ENCODE measurements at places on chromosomes 6 and 20.

DNA sequence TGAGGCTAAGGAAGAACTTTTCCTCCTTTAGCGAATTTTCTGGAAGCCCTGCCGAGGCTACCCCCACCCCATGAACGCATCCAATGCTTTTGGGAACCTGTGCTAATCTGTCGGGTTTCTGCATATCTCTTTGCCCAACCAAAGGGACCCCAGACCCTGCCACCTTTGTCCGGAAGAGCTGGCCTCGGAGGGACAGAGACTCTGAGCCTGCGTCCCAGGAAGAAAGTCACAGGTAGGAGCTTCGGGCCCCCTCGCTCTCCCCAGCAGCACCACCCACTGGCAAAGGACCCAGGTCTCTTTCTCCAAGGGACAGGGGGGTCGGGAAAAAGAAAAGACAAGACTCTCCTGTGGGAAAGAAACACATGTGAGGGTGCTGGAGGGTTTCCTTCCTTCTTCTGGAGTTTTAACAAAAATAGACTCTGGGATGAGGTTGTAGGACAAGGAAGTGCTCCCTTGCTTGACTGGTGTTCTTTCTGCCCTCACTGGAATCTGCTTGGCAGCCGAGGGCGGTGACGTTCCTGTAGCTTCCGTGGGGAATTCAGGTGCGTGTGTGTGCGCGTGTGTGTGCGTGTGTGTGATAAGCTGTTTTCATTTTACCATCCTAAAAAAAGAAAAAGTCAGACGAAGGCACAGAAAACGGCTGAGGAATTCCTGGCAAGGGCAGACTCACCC lies 16.3 kb upstream of the FOXC1 start:
- H3K4me3 ChIP-seq, result no peak overlapping the region
- H3K4me1 ChIP-seq, result no peaks in the 10 kb centered on the region
- no peaks in the 10 kb centered on the region for H3K36me3 ChIP-seq
- no peak overlapping the region for H3K27ac ChIP-seq

DNA sequence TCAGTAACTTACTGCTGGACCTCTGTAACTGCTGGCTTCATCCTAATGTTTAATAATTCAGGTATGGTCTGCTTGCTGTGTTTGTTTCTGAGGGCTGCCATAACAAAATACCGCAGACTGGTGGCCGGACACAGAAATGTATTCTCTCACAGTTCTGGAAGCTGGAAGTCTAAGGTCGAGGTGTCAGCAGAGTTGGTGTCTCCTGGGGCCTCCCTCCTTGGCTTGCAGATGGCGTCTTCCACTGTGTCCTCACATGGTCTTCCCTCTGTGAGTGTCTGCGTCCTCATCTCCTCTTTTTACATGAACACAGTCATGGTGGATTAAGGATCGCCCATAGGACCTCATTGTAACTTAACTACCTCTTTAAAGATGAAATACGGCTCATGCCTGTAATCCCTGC lies 389.7 kb upstream of the JARID2 start:
- H3K4me3 ChIP-seq, result no peak overlapping the region
- DNase-seq, result no peak
- no peaks in the 10 kb centered on the region for H3K36me3 ChIP-seq

DNA sequence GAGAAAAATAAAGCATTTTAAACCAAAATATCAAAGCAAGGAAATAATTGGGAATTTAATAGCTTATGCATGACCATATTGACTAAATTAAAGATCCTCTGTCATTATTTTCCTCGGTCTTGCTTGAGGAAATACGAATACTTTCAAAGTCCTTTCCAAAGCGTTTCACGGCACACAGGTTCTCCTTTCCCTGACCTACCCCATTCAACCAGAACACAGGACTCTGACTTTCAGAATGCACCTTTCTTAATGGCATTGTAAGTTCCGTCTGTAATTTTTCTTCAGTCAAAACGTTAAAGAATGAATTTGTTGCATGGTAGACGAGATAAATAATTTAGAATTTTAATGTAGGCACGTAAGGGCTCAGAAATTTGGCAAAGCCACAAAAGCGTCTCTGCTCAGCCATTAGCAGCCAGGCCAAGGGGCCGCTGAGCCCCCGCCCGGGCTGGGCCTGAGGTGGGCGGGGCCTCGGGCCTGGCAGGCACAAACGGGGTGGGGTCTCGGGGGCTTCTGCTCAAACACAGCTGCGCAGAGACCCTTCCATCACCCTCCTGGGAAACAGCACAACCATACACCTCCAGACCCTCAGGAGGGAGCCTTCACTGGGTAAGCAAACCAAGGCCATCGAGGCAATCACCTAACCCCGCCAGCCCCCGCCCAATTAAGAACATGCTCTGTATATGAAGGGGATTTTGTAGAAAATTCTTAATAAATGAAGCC lies 3.4 kb downstream of the NEDD9 start:
- DNase-seq, result no peak
- H3K4me3 ChIP-seq, result peak overlapping the region; percentile 59
- no peaks in the 10 kb centered on the region for H3K36me3 ChIP-seq
- no peaks in the 10 kb centered on the region for H3K4me1 ChIP-seq
- peak overlapping the region; percentile 94 for H3K27ac ChIP-seq

DNA sequence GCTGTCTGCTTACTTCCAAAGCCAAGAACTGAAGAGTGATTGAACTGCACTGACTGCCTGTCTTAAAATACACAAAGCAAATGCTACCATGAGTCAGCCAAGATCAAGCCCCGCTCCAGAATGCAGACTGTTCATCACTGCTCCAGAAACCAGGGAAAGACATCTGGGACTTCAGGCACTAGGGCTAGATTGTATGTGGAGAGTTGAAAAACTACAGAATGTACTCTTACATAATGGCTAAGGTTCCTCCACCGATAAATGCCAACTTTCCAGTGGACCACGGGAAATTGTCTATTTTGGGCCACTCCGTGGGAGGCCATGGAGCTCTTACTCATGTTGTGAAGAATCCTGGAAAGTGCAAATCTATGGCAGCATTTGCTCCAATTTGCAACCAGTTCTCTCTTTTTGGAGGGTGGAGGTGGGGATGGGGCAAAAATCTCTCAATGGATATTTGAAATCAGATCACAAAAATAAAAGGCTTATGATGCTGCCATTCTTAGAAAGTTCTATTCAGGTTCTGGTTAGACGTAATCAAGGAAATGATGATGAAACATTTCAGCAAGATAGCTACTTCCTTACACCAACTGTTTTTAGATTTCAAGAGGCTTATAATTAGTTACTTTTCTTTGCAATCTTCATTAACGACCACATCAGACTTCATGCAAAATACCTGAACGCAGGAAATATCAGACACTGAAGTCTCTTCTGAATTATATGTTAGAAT lies 11.8 kb upstream of the CAP2 start:
- no peaks in the 10 kb centered on the region for H3K36me3 ChIP-seq
- no peaks in the 10 kb centered on the region for H3K4me1 ChIP-seq
- DNase-seq, result no peak
- no peaks in the 10 kb centered on the region for H3K27me3 ChIP-seq
- no peak overlapping the region for H3K4me3 ChIP-seq

- no peak for DNase-seq
- H3K4me1 ChIP-seq, result peaks cover 8% of the 10 kb centered on the region
- H3K36me3 ChIP-seq, result peaks cover 12% of the 10 kb centered on the region
- H3K27ac ChIP-seq, result peak overlapping the region; percentile 52
- no peaks in the 10 kb centered on the region for H3K27me3 ChIP-seq
- H3K4me3 ChIP-seq, result no peak overlapping the region
These were observed 21.0 kb downstream of the JAG1 start for GRCh38 chr20:10652660-10653261.

GRCh38 chr6:110681543-110682459 lies 133.5 kb downstream of the CDK19 start:
- no peaks in the 10 kb centered on the region for H3K4me1 ChIP-seq
- H3K27ac ChIP-seq, result peak overlapping the region; percentile 76
- H3K36me3 ChIP-seq, result no peaks in the 10 kb centered on the region
- no peaks in the 10 kb centered on the region for H3K27me3 ChIP-seq

GRCh38 chr6:24763578-24763977 lies 11.2 kb upstream of the GMNN start:
- H3K4me1 ChIP-seq, result no peaks in the 10 kb centered on the region
- no peaks in the 10 kb centered on the region for H3K36me3 ChIP-seq
- H3K27ac ChIP-seq, result no peak overlapping the region
- no peak for DNase-seq
- H3K27me3 ChIP-seq, result no peaks in the 10 kb centered on the region
- no peak overlapping the region for H3K4me3 ChIP-seq

GRCh38 chr6:56520218-56520617 lies 122.5 kb downstream of the DST start:
- H3K27me3 ChIP-seq, result no peaks in the 10 kb centered on the region
- no peaks in the 10 kb centered on the region for H3K4me1 ChIP-seq
- DNase-seq, result no peak
- H3K27ac ChIP-seq, result no peak overlapping the region

DNA sequence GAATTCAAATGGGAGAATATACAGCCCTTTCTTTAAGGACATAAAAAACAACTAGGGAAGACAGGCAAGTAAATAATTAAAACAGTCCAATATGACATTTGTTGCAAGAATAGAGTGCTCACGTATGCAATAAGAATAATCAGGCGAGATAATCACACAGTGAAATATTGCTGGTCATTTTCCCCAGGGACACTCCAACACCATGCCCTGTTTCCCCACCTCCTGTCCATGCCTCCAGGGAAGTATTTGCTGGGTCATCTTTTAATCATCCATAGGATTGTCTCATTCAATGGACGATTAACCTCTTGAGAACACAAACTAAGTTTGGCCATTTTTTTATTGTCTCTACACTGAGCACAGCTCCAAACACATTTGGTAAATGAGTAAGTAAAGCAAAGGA lies 472.9 kb downstream of the C6orf118 start:
- H3K36me3 ChIP-seq, result no peaks in the 10 kb centered on the region
- H3K4me1 ChIP-seq, result no peaks in the 10 kb centered on the region
- no peak for DNase-seq
- no peak overlapping the region for H3K4me3 ChIP-seq

- no peaks in the 10 kb centered on the region for H3K4me1 ChIP-seq
- H3K27ac ChIP-seq, result no peak overlapping the region
- no peaks in the 10 kb centered on the region for H3K36me3 ChIP-seq
- no peak for DNase-seq
These were observed 543.4 kb downstream of the CD83 start for GRCh38 chr6:14660806-14661579.

DNA sequence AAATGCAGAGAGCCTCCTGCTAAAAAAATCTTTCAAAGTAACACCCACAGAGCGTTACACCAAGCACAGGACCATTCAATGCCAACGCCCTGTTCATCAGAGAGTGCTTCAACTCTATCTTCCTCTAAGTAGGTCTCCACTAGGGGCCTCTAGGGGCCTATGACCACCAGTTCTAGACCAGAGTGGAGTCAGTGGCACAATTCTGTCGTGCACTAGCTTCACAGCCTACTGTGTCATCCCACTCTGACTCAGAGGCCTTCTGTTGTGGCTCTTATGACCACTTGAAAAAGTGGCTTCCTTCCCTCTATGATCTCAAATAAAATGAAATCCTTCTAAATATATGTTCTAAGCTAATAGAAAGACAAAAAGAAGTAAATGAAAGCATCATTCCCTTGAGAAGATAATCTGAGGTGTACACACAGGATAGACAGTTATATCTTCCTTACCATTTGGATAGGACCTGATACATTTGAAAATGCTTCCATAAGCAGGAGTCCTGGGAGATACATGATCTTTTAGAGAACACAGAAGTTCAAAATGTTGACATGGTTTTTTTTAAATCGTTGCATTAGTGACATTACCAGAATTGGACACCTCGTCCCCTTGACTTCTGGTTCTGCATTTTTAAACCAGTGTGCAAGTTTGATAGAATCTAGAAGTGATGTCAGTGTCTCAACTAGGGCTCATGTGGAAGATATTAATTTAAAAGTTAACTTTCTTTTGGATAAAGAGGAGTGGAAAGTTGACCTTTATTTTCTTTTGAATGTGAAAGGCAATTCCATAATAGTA lies 151.9 kb downstream of the SH3BGRL2 start:
- no peak overlapping the region for H3K27ac ChIP-seq
- no peaks in the 10 kb centered on the region for H3K27me3 ChIP-seq
- H3K4me1 ChIP-seq, result no peaks in the 10 kb centered on the region
- no peaks in the 10 kb centered on the region for H3K36me3 ChIP-seq

DNA sequence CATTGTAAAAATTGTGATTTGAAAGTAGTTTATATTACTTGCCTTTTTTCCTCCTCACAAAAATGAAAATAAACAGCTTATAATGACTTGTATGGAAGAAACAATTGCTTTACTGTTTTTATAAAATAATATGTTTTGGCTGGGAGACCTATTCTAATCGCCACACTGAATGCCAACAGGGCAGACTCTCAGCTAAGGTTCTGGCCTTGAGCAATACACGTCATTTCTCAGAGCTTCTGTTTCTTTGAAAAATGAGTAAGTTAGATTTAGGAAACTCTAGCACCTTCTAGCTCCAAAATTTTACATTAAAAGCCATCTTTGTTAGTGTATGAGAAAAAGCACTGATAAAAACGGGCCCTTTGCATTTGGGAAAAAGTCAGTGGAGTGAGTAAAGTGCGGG lies 166.6 kb downstream of the ARID1B start:
- no peak for DNase-seq
- H3K36me3 ChIP-seq, result no peaks in the 10 kb centered on the region
- no peaks in the 10 kb centered on the region for H3K4me1 ChIP-seq
- H3K4me3 ChIP-seq, result no peak overlapping the region
- H3K27me3 ChIP-seq, result no peaks in the 10 kb centered on the region

GRCh38 chr20:25313593-25313992 lies 65.7 kb downstream of the PYGB start:
- H3K36me3 ChIP-seq, result no peaks in the 10 kb centered on the region
- peaks cover 2% of the 10 kb centered on the region for H3K4me1 ChIP-seq
- no peak overlapping the region for H3K27ac ChIP-seq

DNA sequence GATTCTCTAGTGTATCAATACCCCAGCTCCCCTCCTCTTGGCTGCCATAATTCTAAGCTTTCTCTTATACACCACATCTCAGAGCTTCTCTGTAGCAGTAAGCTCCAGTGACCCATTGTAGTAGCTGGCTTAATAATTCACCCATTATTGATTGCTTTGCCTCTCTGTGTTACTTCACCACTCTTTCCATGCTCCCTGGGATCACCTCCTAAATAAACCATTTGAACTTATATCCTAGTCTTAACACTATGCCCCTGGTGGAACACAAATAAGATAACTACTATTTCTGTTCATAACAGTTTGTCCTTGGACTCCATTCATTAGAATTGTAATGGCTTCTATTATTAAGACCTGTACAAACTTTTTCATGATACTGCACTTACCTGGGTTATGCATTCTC lies 758.9 kb downstream of the KIF16B start:
- H3K4me3 ChIP-seq, result no peak overlapping the region
- H3K36me3 ChIP-seq, result no peaks in the 10 kb centered on the region
- no peak overlapping the region for H3K27ac ChIP-seq

GRCh38 chr6:148179786-148180185 lies 162.9 kb upstream of the SASH1 start:
- DNase-seq, result no peak
- H3K36me3 ChIP-seq, result no peaks in the 10 kb centered on the region
- no peak overlapping the region for H3K27ac ChIP-seq
- no peak overlapping the region for H3K4me3 ChIP-seq
- no peaks in the 10 kb centered on the region for H3K4me1 ChIP-seq

GRCh38 chr6:21753241-21754108 lies 159.9 kb downstream of the SOX4 start:
- H3K4me1 ChIP-seq, result no peaks in the 10 kb centered on the region
- no peaks in the 10 kb centered on the region for H3K36me3 ChIP-seq

Data from prostate gland (tissue), 2 donors.